ENCODE measurements at places on chromosomes 4 and X.
A peak's percentile ranks its signal among the peaks of the same experiment; 100 is the strongest.

GRCh38 chr4:7987148-7987989, 47.7 kb upstream of the AFAP1 start:
- peak; percentile 80 for DNase-seq

GRCh38 chrX:13658602-13659001, 5.7 kb downstream of the TCEANC start:
- DNase-seq: no peak

GRCh38 chr4:75698162-75698962, 25.2 kb upstream of the G3BP2 start:
- no peak for DNase-seq

GRCh38 chr4:63049278-63049677, 1360.0 kb downstream of the TECRL start:
- DNase-seq: no peak

DNA sequence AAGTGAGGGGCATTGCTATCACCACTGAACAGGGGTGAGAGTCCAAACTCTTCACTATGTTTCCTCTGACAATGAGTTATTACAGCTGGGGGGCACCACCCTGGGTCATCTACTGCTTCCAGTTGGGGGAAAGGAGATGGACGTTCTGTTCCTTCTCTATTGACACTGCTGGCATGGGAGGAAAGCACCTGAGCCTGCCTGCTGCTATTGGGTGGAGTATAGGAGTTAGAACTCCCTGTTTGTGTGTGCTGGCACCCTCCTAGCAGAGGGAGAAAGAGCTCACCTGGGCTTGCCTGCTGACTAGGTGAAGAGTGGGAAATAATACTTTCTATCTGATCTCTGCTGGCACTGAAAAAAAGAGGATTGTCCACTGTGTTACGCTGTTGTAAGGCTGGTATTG, 163.8 kb downstream of the MSN start:
- DNase-seq: no peak

DNA sequence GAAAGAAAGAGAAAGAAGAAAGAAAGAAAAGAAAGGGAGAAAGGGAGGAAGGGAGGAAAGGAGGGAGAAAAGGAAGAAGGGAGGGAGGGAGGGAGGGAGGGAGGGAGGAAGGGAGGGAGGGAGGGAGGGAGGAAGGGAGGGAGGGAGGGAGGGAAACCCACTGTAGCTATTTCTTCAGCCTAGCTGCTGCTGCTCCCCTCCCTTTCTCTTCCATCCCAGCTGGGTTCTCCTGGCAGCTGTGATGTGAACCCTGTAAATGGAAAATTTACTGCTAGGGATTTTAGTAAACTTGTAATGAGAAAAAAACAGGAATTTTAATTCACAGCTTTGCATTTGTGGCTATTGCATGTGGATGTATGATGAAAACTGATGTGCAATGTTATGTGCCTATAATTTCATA, 8.0 kb downstream of the NR0B1 start:
- DNase-seq: no peak

Measured in nephron progenitor cell (in vitro differentiated cells).